HT-29 (cell line): ENCODE measurements at places on chromosomes 3 and 15. TPM values are rescaled to one million over a fixed set of nuclear protein-coding genes. Genes with fewer than 3 reads are reported as not detected.

Gene SH2D7
- total RNA-seq, result 0.05 TPM in 1 of 2 replicates, not detected in the other

Gene ANKRD63
- not detected in 2 replicates for total RNA-seq

Gene SCAMP5
- 0.86 and 3.0 TPM in 2 replicates for total RNA-seq

Gene SHC4
- not detected in 2 replicates for total RNA-seq

Gene GALNT15
- total RNA-seq, result not detected in 2 replicates

Gene RLBP1
- total RNA-seq, result 0.18 TPM in 1 of 2 replicates, not detected in the other

Gene LRRC31
- 0.29 and 0.48 TPM in 2 replicates for total RNA-seq

Gene LTF
- total RNA-seq, result 0.03 and 1.1 TPM in 2 replicates

Gene AP3B2
- not detected in 2 replicates for total RNA-seq

Gene MAGEL2
- not detected in 2 replicates for total RNA-seq

Gene PARP6
- 39.1 and 49.9 TPM in 2 replicates for total RNA-seq

Gene LHFPL4
- total RNA-seq, result not detected in 2 replicates

Gene ST3GAL6
- total RNA-seq, result 0.25 and 3.6 TPM in 2 replicates

Gene LYZL4
- not detected in 2 replicates for total RNA-seq

Gene SLC24A5
- total RNA-seq, result not detected in 2 replicates

Gene MUSTN1
- not detected in 2 replicates for total RNA-seq

Gene FOXL2NB
- not detected in 2 replicates for total RNA-seq

Gene CLASP2
- 38.1 and 49.5 TPM in 2 replicates for total RNA-seq

Gene IGF2BP2
- 28.7 and 29.8 TPM in 2 replicates for total RNA-seq
